ENCODE measurements at places on chromosomes 6 and 20. TPM values are rescaled to one million over a fixed set of nuclear protein-coding genes. Genes with fewer than 3 reads are reported as not detected.
A peak's percentile ranks its signal among the peaks of the same experiment; 100 is the strongest.

DNA sequence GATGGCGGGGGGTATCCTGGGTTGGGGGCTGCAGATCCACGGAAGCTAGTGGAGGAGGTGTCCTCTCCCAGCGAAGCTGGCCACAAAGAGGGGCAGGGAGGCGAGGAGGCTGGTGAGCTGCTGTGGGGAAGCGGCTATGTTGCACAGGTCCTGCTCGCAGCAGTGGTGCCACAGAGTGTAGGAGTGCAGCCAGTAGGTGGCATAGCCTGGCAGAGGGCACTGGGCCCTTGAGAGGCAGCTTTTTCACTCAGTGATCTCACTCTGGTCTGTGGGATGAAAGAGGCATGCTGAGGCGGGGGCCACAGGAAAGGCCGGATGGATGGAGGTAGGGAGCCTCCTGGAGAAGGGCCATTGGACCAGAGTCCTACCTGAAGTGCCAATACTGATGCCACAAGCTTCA is 2.9 kb upstream of the LY6G6D start:
- peaks cover 11% of the 10 kb centered on the region for H3K27me3 ChIP-seq
- no peak overlapping the region for H3K27ac ChIP-seq
- H3K4me1 ChIP-seq: peaks cover 14% of the 10 kb centered on the region
- no peak for DNase-seq
- no peak overlapping the region for H3K4me3 ChIP-seq

DNA sequence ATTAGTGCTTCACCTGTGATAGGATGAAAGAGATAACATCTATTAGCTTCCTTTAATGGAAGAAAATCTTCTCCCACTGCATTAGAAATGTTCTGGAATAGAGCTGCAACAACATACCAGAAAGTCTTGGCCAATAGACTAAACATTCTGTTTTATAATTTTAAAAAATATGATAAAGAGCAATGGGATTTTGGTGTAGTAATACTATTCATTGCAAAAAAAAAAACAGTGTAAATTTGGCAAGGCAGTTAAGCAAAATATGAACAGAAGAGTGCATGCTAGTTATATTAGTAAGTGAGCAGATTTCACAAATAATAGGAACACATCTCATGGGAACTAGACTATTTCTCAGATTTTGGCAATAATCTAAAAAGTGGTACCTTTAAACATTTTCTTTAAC is 43.3 kb downstream of the SOX4 start:
- no peaks in the 10 kb centered on the region for H3K4me1 ChIP-seq
- H3K27ac ChIP-seq: no peak overlapping the region
- H3K27me3 ChIP-seq: no peaks in the 10 kb centered on the region
- no peak overlapping the region for H3K4me3 ChIP-seq
- H3K36me3 ChIP-seq: no peaks in the 10 kb centered on the region

DNA sequence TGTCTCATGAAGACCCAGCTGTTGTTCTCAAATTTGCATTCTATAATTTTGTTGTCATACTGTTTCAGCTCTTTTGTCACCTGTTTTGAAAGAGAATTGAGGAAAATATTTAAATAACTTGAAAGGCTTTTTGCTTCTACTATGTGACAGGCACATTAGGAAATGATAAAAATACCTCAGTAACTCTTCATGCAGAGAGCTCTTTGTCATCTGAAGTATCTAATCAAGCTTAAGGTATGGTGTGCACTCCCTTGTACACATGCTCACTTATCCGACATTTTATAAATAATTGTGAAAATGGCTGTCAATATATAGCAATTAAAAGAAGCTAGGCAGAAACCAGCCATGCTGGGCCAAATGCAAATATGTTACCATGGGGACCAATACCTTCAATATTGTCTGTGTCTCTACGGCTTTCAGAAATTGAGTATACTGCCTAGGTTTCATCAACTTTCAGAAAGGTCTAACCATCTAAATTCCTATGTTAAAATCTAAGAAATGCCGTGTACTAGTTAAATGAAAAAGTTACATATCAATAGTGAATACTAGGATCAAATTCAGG is 349.0 kb downstream of the RNGTT start:
- H3K4me1 ChIP-seq: no peaks in the 10 kb centered on the region
- H3K27me3 ChIP-seq: no peaks in the 10 kb centered on the region
- no peak overlapping the region for H3K4me3 ChIP-seq
- peaks cover 22% of the 10 kb centered on the region for H3K36me3 ChIP-seq
- no peak overlapping the region for H3K27ac ChIP-seq

DNA sequence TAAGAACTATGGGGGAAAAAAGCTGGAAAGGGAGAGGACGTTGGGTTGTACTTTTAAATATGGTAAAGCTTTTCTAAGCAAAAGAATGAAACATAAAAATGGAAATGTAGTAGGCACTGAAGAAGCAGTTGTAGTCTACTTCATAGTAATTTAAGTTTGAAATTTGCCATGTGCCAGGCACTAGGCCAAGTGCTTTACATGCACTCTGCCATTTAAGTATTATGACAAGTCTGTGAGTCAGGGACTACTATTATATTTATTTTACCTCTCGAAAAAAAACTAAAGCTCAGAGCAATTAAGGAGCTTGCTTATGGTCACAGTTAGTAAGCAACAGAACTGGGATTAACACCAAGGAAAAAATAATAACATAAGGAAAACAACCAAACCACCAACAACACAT is 257.8 kb downstream of the GMDS start:
- H3K36me3 ChIP-seq: no peaks in the 10 kb centered on the region
- no peak overlapping the region for H3K4me3 ChIP-seq
- H3K4me1 ChIP-seq: no peaks in the 10 kb centered on the region
- DNase-seq: no peak
- H3K27me3 ChIP-seq: no peaks in the 10 kb centered on the region

DNA sequence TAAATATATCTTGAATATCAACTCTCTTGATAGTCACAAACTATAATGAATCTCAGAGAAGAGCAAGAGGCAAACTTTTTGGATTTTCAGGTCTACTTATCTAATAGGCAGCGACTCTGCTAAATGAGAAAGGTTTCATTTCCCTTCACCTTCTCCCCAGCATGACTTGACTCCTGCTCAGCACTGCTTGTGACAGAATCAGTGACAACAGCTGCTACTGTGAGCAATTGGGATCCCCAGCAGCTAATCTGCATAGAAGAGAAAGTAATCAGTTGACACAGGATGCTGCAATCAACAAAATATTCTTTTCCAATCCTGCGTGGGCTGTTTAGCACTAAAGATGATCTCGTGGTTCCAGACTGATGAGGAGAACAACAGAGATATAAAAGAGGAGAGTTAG is 205.5 kb downstream of the MMUT start:
- H3K27ac ChIP-seq: no peak overlapping the region
- DNase-seq: no peak

DNA sequence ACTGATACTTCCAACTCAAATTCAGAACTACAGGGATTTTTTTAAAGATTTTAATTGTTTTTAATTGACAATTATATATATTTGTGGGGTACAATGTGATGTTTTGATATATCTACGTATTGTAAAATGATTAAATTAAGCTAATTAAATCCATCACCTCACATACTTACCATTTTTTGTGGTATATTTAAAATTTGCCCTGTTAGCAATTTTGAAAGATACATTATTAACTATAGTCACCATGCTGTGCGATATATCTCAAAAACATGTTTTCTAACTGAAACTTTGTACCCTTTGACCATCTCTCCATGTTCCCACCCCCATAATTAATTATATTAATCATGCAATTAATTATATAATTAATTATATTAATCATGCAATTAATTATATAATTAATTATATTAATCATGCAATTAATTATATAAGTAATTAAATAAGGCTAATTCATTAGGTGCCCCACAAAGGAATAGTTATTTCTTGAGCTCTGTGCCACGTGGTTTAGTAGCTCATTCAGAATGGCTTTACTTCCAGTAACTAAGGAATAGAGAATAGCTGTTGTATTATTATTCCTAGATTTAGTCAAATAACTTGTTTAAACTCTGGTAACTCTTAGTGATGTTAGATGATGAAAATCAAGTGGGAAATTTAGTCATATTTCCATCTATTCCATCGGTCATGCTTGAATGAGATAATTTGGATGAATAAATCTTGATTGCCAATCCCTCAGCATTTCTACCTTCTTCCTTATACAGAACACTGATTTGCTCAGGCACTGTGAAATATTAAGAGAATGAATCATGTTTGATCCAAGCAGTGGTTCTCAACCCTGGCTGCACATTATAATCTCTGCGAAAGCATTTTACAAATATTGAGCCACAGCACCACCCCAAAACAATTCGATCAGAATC is 25.1 kb downstream of the LOC128125822 start:
- DNase-seq: no peak
- H3K4me1 ChIP-seq: peaks cover 16% of the 10 kb centered on the region
- peaks cover 5% of the 10 kb centered on the region for H3K27me3 ChIP-seq
- peak overlapping the region; percentile 90 for H3K4me3 ChIP-seq
- no peaks in the 10 kb centered on the region for H3K36me3 ChIP-seq
- H3K27ac ChIP-seq: no peak overlapping the region

- H3K4me1 ChIP-seq: peaks cover 21% of the 10 kb centered on the region
- no peaks in the 10 kb centered on the region for H3K36me3 ChIP-seq
- no peak overlapping the region for H3K27ac ChIP-seq
- no peak for DNase-seq
These were observed 56.2 kb upstream of the TULP4 start for GRCh38 chr6:158255989-158256601.

Gene CLPSL2
- not detected for total RNA-seq

Gene HLA-DMA
- total RNA-seq: 8.1 TPM

Gene COL11A2
- 0.56 TPM for total RNA-seq

DNA sequence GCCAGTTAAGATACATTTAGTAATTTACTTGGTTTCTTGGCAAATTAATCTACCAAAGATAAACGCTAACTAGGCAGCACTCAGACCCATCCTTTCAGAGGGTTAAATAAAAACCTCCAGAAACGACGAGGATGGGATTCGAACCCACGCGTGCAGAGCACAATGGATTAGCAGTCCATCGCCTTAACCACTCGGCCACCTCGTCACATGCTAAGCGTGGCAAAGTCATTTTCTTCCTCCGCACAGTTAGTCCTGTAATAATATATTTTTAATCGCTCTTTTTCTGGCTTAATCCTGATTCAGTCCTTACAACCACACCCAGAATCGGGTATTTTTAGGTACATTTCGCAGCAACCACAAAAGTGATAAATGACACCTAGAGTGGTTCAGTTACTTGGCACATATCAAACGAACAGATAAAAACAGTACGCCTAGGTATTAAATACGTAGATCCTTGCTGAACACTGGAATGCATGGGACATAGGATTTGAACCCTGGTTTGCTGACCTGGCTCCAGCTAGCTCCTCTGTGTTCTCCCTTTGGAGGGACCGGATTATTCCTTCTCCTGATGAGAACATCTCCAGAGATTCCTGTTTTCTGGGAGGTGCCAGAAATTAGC is 71.6 kb downstream of the GPX5 start:
- peaks cover 34% of the 10 kb centered on the region for H3K27me3 ChIP-seq
- H3K36me3 ChIP-seq: no peaks in the 10 kb centered on the region
- DNase-seq: peak; percentile 59
- H3K4me1 ChIP-seq: peaks cover 7% of the 10 kb centered on the region
- peak overlapping the region; percentile 34 for H3K4me3 ChIP-seq
- no peak overlapping the region for H3K27ac ChIP-seq

- H3K4me3 ChIP-seq: no peak overlapping the region
- H3K4me1 ChIP-seq: no peaks in the 10 kb centered on the region
- H3K27me3 ChIP-seq: no peaks in the 10 kb centered on the region
- DNase-seq: no peak
- no peaks in the 10 kb centered on the region for H3K36me3 ChIP-seq
- no peak overlapping the region for H3K27ac ChIP-seq
These were observed 215.9 kb downstream of the BTBD3 start for GRCh38 chr20:12133553-12133952.

DNA sequence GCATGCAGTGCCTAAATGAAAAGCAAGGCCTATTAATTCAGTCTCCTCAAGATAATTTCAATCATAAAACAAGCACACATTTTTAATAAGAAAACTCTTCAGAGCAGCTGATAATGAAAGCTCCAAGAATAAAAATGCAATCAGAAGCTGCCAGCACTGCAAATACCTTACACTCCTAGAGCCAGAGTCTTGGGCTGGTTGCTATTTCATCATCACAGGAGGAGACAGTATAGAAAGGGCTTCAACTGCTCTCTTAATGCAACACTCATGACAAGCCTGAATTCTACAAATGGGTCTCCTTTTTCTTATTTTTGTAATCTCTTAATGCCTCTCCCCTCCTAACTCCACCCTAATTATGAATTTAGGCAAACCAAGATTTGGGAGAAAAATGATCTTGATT is 11.2 kb upstream of the MC3R start:
- H3K4me3 ChIP-seq: no peak overlapping the region
- H3K27ac ChIP-seq: no peak overlapping the region
- H3K4me1 ChIP-seq: no peaks in the 10 kb centered on the region

- peaks cover 6% of the 10 kb centered on the region for H3K36me3 ChIP-seq
- no peak for DNase-seq
- peaks cover 27% of the 10 kb centered on the region for H3K4me1 ChIP-seq
- no peak overlapping the region for H3K27ac ChIP-seq
- H3K27me3 ChIP-seq: peaks cover 3% of the 10 kb centered on the region
- no peak overlapping the region for H3K4me3 ChIP-seq
These were observed 18.4 kb upstream of the IFNGR1 start for GRCh38 chr6:137237413-137238170.

GRCh38 chr6:16776394-16777017 is 15.2 kb upstream of the ATXN1 start:
- H3K27ac ChIP-seq: no peak overlapping the region
- H3K36me3 ChIP-seq: peaks cover 2% of the 10 kb centered on the region
- H3K27me3 ChIP-seq: peaks cover 11% of the 10 kb centered on the region

DNA sequence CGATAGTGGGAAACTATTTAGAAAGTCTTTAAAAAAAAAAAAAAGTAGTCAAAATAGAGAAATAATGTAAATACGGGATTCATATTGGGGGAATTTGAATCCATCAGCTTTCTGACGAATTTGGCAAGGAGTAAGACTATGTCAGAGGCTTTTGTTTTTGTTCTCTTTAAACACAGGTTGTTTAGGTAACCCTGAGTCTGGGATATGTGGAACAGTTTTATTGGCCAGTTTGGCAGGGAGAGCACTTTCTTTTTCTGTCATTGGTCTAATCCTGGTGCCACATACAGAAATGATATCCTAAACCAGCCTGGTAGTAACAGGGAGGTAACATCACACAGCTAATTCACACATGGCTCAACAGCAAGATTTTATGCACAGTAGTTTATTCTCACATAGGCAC is 27.7 kb downstream of the HAO1 start:
- no peak overlapping the region for H3K27ac ChIP-seq
- no peaks in the 10 kb centered on the region for H3K4me1 ChIP-seq
- H3K36me3 ChIP-seq: no peaks in the 10 kb centered on the region
- no peaks in the 10 kb centered on the region for H3K27me3 ChIP-seq

DNA sequence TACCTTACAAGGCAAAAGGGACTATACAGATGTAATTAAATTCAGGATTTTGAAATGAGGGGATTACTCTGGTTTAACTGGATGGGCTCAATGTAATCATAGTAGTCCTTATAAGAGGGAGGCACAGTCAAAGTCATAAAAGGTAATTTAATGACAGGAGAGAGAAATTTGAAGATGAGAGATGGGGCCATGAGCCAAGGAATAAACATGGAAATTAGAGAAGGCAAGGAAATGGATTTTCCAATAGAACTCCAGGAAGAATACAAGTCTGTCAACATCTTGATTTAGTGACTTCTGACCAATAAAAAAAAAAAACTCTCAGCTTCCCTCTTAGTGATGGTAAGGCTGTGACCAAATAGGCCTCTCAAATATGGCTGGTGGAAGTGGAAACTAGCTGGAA is 101.9 kb upstream of the BEND3 start:
- H3K27ac ChIP-seq: no peak overlapping the region
- DNase-seq: no peak
- no peaks in the 10 kb centered on the region for H3K27me3 ChIP-seq
- H3K36me3 ChIP-seq: no peaks in the 10 kb centered on the region
- H3K4me3 ChIP-seq: no peak overlapping the region

Gene PSMB8
- total RNA-seq: 342 TPM

Gene PDYN
- not detected for total RNA-seq

Gene JPH2
- total RNA-seq: 0.05 TPM
